Left colon (tissue), 2 donors: ENCODE measurements at places on chromosomes 3 and 15. TPM values are rescaled to one million over a fixed set of nuclear protein-coding genes. Genes with fewer than 3 reads are reported as not detected.

Gene CD86
- 6.0 TPM for total RNA-seq

Gene C15orf62
- 0.61 TPM for total RNA-seq

GRCh38 chr15:96495386-96495785 is 164.9 kb downstream of the NR2F2 start:
- DNase-seq: no peak

- no peak for DNase-seq
Observed at GRCh38 chr3:97353176-97353575, 411.4 kb upstream of the ARL6 start.

DNA sequence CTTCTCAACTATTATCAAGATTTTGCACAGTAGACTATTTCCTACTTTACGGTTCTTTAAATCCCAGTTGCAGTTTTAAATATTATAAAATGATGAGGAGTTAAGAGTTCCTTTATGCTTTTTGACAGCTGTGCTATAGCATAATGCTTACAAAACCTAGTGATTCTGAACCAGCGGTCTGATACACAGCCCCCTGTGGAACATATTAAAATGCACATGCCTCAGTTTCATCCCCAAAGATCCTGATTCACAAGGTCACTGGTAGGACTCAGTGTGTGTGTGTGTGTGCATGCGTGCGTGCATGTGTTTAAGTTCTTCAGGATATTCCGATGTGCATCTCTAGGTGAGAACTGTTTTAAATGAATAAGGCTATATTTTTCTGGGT is 330.1 kb upstream of the TPM1 start:
- DNase-seq: no peak

GRCh38 chr3:52397676-52398399 is 47.1 kb downstream of the SEMA3G start:
- DNase-seq: no peak
